DND-41 (cell line): ENCODE measurements at places on chromosomes 1 and 21.
A peak's percentile ranks its signal among the peaks of the same experiment; 100 is the strongest.

DNA sequence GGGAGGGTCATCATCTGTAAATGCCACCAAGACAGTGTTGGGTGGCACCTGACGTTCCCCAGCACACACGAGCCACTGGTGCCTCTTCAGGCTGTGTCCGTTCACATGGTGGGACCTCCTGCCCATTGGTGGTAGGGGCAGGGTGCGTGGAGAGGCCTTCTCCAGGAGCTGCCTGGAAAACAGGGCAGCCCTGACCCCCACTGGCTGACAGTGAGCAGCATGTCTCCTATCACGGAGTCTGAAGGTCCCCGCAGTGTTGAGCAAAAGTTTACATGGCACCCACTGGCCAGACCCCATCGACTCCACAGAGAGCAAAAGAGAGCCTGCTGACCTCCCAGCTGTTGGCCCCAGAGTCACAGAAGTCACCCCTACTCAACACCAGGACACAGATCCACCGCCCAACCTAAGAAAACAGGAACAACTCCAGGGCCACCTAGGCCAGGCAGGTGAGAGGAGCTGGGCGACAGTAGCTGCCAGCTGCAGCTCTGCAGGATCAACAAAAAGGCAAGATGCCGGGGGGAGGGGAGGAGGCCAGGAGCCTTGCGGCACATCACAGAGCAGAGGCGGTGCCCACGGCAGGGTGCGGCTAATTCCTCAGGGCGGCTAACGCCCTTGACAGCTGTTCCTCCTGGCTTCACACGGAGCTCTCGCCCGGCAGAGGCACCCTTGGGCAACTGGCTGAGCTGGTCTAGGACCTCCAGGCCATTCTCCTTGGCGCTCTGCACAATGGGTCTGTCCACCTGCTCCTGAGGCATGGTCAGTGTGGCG is 14.4 kb upstream of the IFI6 start:
- DNase-seq = no peak

DNA sequence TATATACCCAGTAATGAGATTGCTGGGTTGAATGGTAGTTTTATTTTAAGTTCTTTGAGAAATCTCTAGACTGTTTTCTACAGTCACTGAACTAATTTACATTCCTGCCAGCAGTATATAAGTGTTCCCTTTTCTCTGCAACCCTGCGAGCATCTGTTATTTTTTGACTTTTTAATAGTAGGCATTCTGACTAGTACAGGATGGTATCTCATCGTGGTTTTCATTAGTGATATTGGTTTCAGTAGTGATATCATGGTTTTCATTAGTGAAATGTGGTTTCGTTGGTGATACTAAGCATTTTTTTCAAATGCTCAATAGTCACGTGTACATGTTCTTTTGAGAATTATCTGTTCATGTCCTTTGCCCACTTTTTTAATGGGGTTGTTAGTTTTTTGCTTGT is 316.8 kb downstream of the PTBP2 start:
- DNase-seq = no peak

DNA sequence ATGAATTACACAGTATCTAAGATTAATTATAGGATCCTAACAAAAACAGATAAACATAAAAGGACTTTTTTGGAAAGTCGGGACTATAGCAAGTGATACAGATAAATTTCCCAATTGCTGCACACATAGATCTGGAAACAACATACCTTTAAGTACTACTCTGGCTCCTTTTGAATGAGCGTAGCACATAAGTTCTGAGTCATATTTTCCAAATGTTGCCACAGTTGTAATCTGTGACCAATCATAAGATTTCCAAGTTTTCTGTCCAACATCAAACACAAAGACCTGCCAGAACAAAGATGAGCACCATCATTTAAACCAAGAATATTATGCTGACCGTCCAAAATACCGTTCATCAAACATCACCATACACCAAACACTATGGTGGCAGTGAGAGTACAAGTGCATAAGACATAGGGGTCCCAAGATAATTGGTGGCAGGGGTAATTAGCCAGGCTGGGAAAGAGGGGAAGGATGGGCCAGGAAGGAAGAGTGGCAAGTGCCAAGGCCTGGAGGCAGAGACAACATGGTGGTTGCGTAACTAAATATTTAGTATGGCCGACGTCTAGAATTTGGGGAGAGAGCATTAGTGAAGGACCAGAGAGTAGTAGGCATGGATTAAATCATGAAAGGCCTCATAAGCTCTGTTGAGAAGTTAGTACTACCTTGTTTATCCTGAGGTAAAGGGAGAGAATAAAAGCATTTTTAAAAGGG is 3.6 kb downstream of the CTBS start:
- no peak for DNase-seq

GRCh38 chr1:218959784-218960183 is 213.9 kb upstream of the LYPLAL1 start:
- DNase-seq = no peak

GRCh38 chr21:34771512-34772028 is 102.8 kb downstream of the CLIC6 start:
- no peak for DNase-seq

DNA sequence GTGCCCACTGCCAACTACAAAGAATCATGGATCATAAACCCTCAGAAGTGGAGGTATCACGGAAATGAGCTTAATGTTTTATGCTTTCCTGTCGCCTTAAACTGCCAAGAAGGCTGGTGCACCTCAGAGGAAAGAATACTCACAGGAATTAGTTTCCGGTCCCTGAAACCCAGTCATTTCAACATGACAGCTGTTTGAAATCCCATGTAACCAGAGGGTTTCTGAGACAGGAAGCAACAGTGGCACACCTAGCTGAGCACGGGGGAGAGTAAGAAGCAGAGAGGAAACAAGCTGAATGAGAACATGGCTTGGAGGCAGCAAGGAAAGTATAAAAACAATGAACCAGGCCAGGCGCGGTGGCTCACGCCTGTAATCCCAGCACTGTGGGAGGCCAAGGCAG is 3.9 kb downstream of the JAK1 start:
- DNase-seq = peak; percentile 57

DNA sequence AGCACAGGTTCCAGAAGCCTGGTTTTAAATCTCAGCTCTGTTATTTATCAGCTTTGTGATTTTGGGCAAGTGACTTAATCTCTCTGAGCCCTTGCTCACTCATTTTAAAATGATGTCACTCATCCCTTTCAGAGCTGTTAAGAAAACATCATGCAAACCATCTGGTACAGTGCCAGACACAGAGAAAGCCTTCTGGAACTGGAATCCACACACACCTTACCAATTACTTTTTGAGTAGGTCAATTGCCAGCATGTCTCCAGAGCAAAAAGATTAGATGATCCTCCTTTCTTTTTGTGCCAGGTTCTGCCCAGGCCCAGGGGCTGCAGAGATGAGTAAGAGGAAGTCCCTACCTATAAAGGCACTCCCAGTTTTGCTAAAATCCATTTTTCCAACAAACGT is 61.3 kb downstream of the ROR1 start:
- DNase-seq = no peak

DNA sequence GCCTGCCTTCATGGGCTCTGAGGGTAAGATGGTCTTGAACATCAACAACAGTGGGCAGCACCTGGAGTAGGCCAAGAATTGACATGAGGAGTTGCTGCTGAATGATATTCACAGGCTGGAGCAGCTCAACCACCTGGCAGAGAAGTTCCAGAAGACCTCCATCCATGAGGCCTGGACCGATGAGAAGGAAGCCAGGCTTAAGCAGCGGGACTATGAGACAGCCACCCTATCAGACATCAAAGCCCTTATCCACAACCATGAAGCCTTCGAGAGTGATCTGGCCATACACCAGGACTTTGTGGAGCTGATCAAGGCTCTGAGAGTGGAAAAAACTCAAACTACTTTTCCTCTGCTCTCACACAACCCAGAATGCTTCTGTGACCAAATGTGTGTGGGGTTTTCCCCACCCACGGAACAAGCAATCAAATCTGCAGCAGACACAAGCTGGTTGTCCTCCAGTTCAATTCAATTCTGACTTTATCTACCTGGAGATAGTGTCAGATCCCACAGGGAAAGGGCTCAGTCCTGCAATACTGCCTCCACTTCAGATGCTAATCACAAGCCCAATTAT is 12.1 kb upstream of the EPHA10 start:
- DNase-seq = no peak

GRCh38 chr1:63074321-63074720 is 248.0 kb upstream of the FOXD3 start:
- no peak for DNase-seq

- no peak for DNase-seq
Measured at GRCh38 chr1:87880098-87880760, 551.5 kb downstream of the LMO4 start.

- DNase-seq = no peak
Measured at GRCh38 chr1:158043232-158043631, 49.8 kb downstream of the KIRREL1 start.

DNA sequence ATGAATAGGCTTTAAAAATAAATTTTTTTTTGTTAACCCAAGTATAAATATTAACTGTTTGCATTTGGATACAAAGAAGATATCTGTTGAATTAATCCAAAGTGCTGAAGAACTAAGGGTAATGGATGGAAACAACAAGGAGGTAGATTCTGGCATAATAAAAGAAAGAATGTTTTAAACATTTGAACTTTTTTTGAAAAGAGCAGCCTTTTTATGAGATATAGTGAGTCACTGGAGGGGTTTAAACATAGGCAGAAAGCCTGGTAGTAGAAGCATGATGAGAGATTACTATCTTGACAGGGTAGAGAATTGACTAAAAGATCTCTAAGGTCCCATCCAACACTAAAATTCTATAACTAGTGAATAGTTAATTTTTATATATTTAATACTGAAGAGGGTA is 2.7 kb downstream of the MIER1 start:
- DNase-seq = no peak

DNA sequence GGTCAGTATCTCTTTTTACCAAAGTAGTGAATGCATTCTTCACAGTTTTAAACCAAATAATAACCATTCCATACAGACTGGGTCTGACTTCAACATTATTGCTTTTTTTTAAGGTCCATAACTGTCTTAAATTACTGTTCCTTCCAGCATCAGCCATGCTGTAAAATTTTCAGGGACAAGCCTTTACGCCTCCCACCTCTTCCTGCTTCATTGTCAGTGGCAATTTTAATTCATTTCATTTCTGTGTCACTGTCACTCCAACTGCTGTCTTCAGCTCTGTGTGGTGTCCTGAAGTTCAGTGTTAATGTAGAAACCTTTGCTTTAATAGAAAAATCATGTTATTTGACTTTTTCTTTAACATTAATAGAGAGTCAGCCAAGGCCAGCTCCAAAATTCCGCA is 365.6 kb upstream of the PTBP2 start:
- no peak for DNase-seq

- DNase-seq = no peak
Measured at GRCh38 chr21:36769051-36769839, 70.3 kb downstream of the SIM2 start.

- no peak for DNase-seq
Measured at GRCh38 chr1:65344171-65344814, 35.0 kb downstream of the DNAJC6 start.

- DNase-seq = no peak
Measured at GRCh38 chr21:38493549-38494250, 4.6 kb downstream of the ERG start.

DNA sequence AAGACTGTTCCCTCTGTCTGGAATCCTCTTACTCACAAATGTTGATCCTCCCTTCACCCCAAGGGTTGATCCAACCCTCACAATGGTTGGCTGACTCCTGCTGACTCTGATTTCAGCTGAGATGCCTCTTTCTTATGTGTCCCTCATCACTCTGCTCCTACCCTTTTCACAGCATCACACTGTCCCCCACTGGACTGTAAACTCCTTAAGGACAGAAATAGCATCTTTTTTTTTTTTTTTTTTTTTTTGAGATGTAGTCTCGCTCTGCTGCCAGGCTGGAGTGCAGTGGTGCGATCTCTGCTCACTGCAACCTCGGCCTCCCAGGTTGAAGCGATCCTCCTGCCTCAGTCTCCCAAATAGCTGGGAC is 97.9 kb upstream of the SYT6 start:
- DNase-seq = no peak

- DNase-seq = no peak
Measured at GRCh38 chr1:211910113-211910884, 79.7 kb upstream of the LPGAT1 start.

DNA sequence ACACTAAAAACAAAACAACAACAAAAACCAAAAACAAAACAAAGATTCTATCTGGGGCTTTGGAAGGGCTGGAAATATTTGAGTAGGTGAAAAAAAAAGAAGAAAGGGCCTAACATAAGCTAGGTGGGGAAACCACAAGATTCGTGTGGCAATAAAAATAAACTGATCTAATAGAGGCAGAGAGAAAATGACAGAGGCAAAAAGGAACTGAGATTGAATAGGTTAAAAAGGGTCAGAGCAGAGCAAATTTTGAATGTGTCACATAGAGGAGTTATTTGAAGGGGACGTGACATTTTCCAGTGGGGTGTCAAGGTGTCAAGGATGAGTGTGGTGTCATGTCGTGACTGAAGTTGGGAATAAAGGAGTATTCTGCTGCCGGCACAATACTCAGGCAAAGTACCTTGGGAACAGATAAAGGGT is 65.2 kb upstream of the RALGPS2 start:
- no peak for DNase-seq

- DNase-seq = no peak
Measured at GRCh38 chr1:46630719-46631118, 14.1 kb upstream of the MOB3C start.

DNA sequence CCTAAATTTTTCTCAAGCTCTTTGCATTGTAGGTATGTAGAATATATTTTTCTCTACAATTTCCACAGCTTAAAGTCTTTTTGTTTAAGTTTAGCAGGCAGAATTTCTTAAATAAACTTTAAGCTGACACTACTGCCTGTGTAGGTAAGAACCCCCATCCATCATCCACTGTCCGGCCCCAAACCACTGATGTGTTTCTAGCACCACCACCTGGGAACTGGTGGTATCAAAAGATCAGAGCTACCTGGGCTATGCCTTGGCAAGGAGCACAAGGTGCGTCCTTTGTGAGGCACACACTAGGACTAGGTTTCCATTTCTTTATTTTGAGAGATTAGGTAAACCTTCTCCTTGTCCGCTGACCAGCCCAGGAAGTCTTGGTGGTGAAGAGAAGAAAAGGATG is 10.5 kb upstream of the LELP1 start:
- no peak for DNase-seq

DNA sequence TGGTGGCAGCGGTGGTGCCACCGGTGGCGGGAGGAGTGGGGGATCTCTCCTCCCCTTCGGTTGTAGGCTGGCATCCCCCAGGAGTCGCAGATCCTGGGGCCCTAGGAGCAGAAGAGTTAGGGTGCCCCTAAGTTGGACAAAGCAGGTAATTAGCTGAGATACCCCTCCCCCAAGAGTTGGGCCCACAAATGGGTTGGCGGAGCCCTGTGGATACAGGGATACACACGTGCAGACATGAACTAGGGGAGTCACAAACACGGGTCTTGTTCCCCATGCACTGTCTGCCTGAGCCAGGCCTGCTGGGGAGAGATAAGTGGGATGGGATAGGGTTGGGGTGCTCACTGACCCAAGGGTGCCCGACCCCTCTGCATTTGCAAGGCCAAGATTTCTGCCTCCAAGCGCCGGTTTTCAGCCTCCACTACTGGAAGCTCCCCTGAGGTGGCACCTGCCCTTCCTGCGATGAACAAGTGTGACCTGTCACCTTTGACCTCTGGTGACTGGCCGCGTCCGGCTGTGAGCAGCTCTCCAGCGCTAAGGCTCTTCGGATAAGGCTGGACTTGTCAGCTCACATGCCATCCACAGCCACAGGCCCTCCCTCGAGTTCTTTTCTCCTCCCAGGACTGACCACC is 1.8 kb downstream of the CCDC17 start:
- DNase-seq = no peak

GRCh38 chr1:228457017-228457395 is 30.2 kb upstream of the RNF187 start:
- DNase-seq = no peak

- peak; percentile 41 for DNase-seq
Measured at GRCh38 chr21:36330904-36331303, 10.9 kb downstream of the MORC3 start.

- peak; percentile 42 for DNase-seq
Measured at GRCh38 chr1:15027515-15027986, 126.0 kb upstream of the TMEM51 start.
